ENCODE measurements at places on chromosomes 2 and 18.

DNA sequence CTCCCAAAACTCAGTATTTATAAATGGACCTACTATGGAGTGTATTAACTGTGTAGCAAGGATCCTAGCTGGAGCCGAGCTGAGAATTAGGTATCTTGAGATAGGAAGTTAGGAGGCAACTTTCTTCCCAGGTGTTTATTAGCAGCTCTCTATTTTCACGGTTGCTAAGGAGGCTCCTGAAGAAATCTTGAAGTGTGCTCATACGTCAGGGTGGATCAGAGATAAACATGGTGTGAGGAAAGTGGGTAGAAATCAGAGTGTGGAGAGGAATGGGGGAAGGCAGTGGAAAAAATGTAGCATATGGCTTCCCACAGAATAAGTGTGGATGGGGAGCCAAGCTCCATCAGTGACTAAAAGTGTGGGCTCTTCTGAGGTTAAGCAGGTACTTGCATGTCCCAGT lies 104.3 kb downstream of the ABCA12 start:
- no peak for DNase-seq

GRCh38 chr2:32064021-32064601 lies 755 bp downstream of the SPAST start:
- DNase-seq, result no peak

DNA sequence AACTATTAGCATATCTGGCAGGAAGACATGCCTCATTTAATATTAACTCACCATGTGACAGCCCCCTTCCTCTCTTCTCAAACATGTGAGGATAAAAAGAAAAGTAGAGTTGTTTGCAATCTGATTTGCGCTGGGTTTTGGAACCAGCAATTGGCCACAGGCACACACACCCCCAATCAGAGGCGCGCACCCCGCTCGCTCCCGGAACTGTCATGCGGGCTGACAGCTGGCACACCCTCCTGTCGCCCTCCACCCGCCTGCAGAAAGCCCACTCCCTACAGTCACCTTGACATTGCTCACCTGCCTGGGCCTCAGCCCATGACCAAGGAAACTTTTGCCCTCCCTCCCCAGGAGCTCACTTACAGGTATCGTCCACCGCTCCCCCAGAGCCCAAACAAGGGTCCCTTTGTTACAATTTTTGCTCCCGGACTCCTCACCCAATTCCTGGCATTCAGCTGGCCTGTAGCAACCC lies 1.1 kb downstream of the COBLL1 start:
- no peak for DNase-seq

- DNase-seq, result no peak
These were observed 101.4 kb upstream of the CELF4 start for GRCh38 chr18:37666991-37667390.

DNA sequence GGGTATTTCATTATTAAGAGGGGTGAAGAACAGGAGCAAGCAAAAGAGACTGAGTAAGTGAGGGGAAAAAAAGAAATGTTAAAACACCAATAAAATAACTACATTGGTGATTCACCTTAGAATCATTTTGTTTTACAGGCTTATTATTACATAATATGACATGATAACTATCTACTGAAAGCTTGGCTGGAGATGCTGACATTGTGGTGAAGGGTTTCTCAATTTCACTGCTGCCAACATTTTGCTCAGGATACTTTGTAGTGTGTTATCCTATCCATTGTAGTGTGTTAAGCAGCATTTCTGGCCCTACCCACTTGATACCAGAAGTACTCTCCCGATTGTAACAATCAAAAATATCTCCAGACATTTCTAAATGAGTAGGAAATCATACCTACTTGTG lies 1564.6 kb upstream of the NXPH2 start:
- DNase-seq, result no peak

- no peak for DNase-seq
These were observed 70.3 kb downstream of the ARL4C start for GRCh38 chr2:234426616-234427015.

DNA sequence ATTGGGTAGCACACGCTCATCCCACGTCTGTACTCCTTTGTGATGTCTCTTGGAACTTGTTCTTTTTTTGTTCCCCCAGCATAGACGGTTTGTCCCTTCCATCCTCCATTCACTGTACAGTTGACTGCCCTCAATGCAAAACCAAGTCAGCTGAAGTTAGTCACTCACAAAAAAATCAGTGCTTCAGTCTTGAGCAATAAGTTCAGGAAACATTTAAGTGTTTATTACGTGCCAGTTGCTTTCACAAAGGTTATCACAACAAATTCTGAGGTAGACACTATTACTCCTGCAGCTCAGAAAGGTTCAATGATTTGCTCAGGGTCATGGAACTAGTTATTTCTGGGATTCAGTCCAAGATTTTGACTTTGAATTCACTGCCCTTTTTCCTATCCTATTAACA lies 102.2 kb downstream of the PDE1A start:
- no peak for DNase-seq

- DNase-seq, result no peak
These were observed 31.1 kb downstream of the MYO7B start for GRCh38 chr2:127566576-127566975.

DNA sequence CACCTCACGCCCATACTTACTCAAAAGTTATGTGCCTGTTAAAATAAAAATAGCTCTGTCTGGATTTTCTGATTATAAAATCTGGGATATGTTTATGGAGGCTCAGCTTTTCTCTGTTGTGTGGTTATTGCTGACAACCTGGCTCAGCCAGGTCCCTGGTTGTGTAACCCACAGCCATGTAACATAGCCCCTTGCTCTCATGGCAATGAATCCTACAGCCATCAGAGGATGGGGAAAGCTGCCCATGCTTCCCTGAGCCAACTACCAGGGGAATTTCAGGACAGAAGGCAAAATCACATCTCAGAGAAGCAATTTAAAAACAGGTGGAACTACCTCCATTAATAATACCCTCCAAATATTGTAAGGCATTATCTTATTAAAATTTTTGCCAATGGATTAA lies 29.7 kb downstream of the ST8SIA5 start:
- DNase-seq, result no peak

GRCh38 chr18:63843008-63843407 lies 44.5 kb upstream of the SERPINB2 start:
- DNase-seq, result no peak

DNA sequence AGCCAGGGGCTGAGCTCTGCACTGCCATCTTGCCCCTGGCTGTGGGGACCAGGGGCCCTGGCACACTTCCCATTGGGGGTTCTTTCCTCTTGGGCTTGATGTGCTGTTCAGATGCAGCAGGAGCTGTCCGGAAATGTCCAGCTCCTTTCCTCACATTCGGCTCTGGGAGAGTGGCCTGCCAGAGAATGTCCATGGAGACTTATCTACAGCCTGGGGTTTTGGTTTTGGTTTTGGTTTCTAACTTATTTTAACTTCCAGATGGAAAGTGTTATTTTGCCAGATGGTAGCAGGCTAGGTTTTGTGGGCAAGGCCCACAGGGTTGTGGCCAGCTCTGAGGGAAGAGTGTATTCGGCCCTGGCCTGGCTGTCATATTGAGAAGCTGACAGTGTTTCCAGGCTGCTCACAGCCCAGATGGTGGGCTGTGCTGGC lies 177.3 kb downstream of the ANKRD30B start:
- DNase-seq, result no peak

GRCh38 chr2:26859622-26860021 lies 11.7 kb downstream of the DPYSL5 start:
- DNase-seq, result no peak

DNA sequence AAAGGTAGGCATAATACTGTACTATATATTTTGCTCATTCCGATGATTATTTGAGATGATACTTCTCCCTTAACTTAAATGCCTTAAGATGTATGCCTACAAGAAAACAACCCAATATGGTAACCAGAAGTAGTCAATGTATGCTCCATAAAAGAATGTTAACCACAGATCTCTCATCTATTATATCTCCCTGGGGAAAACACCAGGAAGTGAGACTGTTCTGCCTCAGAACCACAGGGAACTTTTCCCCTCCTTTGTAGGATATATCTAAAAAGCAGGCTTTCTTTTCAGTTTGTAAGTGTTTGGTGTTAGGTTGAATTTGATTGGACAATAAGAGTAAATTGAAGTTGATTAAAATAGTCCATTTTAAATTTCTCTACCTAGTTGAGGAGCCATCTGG lies 1160.5 kb upstream of the NXPH2 start:
- DNase-seq, result no peak

- DNase-seq, result no peak
These were observed 118.5 kb downstream of the AGAP1 start for GRCh38 chr2:235612181-235612950.

DNA sequence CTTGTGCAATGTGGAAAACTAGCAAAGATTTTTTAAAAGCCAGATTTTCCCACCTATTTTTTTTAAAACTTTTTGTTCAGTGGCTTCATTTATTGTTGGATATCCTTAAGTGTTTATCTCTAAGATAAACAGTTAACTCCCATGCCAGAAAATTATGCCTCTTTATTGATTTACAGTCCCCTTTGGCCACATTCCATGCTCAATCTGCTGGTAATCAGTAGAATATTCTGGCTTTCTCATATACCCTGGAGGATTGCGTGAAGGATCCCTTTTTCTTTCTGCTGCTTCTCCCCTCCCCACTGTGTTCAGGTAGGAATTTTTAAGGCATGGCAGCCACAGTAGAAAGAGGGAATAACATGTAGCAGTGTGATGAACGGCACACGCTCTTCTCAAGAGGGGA lies 2.6 kb downstream of the GRHL1 start:
- no peak for DNase-seq

- no peak for DNase-seq
These were observed 542 bp upstream of the CNNM3 start for GRCh38 chr2:96815326-96816126.

- DNase-seq, result no peak
These were observed 1.6 kb downstream of the KLHL29 start for GRCh38 chr2:23386339-23387220.

GRCh38 chr18:32366586-32367538 lies 103.8 kb downstream of the GAREM1 start:
- DNase-seq, result no peak

DNA sequence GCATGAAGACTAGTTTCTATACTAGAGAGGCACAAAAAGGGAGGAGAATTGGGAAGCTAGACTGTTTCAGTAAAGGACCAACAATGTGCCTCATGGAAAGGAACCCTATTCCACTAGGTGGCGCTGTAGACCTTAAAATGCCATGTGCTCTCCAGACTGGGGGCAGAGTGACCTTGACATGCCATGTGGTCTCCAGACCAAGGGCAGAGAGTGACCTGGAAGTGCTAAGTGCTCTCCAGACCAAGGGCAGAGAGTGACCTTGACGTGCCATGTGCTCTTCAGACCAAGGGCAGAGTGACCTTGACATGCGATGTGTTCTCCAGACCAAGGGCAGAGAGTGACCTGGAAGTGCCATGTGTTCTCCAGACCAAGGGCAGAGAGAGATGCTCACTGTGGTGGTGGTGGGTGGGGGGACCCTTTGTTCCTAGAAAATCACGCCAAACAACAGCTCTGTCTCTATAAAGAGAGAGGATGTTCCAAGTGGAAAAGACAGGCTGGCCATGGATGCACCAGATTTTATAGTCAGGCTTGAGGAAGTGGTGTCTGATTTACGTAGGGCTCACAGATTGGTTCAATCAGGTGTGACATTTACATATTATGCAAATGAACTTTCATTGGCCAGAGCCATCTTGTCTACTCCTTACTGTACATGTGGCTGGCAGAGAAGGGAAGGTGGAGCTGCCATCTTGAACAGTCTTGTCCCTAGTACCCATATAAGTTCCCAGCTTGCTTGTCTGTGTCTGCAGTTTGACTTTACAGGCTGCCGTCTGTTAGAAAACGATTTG lies 344.0 kb upstream of the DDX18 start:
- no peak for DNase-seq

DNA sequence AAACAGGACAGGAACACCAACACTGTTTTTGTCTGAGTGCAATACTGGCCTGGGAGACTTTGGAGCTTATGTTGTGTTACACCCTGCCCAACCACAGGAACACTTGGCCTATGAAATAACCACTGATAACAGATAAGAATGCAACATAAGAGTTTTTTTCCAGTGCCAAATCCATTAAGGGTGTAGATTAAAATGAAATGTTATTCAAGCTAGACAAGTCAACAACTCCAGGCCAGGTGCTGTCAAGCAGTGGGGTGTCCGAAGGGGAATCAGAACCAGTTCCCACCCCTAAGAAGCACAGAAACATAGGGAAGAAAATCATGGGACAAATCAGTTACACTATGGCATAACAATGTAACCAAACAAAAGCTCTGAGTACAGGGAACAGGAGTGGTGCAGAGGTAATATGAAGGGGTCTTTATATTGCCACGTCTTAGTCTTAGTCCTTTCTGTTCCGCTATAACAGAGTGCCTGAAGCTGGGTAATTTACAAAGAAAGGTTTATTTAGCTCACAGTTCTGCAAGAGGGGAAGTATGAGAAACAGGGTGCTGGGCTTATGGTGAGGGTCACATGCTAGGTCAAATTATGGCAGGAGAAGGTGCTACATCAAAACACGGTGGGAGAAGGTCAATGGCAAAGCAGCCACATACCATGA lies 3.8 kb downstream of the AFG3L2 start:
- DNase-seq, result no peak

GRCh38 chr2:45922577-45922988 lies 271.1 kb downstream of the PRKCE start:
- no peak for DNase-seq

DNA sequence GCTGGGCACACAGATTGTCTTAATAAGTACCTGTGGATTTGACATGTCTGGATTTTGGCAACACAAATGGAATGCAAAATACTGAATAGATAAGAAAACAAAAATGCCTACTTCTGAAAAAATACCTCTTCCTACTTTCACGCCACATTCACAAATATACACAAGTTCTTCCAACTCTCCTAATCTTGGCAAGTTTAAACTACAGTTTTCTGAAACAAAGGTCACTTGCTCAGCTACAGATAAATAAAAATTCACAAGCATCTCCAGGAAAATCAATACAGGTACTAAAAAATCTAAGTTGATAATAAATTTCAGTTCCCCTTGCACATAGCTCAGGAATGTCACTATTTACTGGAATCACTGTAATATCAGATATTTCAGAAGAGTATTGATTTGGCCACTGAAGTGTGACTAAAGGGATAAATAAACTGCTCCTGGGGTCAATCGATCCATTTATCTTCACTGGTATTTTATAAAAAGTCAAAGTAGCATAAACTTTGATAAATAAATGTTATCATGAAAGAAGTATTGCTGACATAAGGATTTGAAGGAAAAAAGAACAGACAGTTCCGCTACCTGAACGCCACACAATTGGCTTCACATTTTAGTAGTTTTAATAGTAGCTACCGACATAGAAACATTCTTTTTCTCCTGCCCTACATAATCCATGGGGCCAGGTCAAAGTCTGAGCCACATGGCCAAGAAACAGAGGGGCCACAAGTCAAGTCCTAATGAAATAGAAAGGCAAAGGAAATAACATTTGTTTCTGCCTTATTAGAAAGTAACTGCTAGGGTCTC lies 243.1 kb downstream of the AFF3 start:
- no peak for DNase-seq

DNA sequence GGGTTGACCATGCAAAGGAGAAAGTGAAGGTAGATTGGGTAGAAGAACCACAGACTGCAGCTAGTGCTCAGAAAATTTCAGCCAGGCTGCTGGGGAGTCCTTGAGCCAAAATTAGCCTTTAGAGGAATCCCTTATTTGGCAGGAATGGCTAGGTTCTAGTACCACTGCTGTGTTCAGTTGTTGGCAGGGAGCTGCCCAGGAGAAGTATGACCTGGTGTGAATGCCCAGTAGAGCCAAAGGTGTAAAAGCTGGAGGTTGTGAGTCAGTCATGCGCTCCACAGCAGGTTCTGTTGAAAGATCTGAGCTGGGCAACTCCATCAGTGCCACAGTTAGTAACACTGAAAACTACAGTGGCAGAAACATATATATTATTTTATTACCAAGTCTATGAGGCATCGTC lies 36.4 kb upstream of the TBR1 start:
- no peak for DNase-seq

- DNase-seq, result no peak
These were observed 132.8 kb downstream of the CD226 start for GRCh38 chr18:69814861-69815385.
